ENCODE measurements at places on chromosomes 5 and 9.

- DNase-seq = no peak
Observed at GRCh38 chr9:16336833-16337232, 533.6 kb downstream of the BNC2 start.

GRCh38 chr5:158899792-158900191 is 199.9 kb downstream of the EBF1 start:
- no peak for DNase-seq

- no peak for DNase-seq
Observed at GRCh38 chr9:96084331-96084734, 208.8 kb downstream of the ERCC6L2 start.

DNA sequence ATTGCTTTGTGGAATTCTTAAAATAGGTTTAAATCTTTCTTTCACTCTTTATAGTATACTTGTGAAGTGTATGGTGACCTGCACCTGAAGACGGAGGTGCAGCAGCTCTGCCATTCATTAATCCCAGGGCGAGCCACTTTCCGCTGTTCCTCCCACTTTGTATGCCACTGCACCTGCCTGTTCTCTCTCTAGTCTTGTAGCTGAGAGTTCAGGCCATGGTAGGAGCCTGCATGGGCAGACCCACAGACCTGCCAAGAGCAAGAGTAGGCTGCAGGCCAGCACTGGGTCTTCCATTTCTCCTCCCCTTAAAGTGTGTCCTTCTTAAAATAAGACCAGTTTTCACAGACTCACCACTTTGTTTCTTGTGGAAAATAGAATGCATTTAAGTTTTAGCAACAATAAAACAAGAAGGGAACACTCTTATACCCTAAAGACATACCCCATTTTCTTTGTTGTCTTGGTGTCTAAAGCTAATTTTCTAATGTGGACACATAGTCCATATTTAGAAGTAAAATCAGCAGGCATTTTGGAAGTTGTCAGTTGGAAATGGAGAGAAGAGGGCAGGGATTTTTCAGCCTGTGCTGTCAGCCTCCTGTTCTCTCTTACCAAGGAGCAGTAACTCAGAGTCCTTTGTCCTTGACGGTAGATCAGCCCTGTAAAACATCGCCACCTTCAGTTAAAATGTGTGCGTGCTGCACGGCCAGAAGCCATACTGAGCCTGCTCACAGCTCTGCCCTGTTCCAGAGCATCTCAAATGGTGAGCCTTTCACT is 103.2 kb downstream of the SNCAIP start:
- DNase-seq = no peak

DNA sequence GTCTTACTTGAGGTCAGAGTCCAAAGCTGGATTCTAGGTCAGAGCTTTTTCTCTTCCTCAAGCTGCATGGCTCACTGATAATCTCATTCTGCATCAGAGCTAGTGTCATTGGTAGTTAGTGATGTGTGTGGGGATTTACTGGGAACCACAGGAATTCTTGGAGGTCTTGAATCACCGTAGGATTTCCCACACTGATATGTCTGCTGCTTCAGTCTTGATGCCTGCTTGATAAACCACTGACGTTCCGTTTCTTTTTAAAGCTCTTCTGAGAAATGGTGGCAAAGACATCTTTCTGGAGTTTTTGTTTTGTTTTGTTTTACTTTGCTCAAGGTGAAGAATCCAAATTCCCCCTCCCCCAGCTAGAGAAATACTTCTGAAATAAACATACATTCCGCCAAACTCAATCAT is 1.2 kb upstream of the GARIN3 start:
- DNase-seq = no peak

DNA sequence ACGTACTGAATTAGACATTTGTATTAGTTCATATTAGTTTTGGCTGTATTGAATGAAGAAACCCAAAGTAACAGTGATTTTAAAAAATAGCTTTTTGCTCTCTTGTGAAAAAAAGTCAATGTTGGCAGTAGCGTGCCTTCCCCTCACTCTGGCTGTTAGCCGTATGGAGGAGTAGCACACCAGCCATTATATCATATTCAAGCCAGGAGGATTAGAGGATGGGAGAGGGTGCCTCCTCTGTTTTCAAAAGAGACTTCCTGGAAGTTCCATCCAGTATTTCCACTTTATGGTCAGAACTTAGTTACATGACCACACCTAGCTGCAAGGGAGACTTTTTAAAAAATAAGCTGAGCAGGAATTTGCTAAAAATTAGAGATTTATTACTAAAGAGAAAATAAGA is 41.2 kb downstream of the GPR21 start:
- DNase-seq = no peak

DNA sequence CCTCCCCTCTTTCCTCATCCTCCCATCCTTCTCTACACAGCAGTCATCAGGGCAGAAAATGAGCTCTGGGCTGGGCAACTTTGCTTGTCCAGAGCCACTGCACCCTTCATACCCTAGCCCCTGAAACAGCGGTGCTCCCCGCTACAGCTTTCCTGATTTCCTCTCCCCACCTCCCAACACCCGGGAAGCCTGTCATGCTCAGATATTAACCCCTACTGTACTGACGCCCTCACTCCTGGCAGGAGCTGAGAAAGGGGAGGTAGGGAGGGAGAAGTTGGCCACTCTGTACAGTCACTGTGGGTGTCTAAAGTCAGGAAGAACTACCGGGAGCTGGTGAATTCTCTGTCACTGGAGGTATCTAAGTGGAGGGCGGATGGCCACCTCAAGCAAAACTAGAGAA is 782 bp downstream of the CAMK2A start:
- no peak for DNase-seq

GRCh38 chr5:142828797-142829535 is 58.8 kb downstream of the ARHGAP26 start:
- no peak for DNase-seq

DNA sequence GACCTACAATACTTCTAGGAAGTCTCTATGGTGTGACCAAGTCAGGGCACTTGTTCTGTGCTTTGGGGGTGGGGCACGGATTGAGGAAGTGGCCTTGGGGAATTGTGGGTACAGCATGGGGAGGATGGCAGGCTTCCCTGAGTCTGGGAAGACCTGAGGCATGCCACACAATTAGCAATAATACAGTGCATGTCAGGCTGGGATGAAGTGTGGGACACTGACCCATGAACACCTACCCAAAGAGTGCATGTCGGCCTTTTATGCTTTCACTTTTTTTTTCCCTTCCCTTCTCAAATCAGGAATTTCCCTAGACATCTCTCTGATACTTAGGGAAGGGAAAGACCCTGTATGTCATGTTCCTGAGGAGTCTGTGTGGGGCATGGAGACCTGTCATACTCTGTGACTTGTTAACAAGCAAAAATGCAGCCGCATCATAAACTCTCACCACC is 146.4 kb downstream of the PALM2AKAP2 start:
- DNase-seq = no peak

- DNase-seq = no peak
Observed at GRCh38 chr5:62741761-62742160, 163.1 kb downstream of the LRRC70 start.

- no peak for DNase-seq
Observed at GRCh38 chr5:7789567-7789966, 61.4 kb downstream of the CFAP90 start.

DNA sequence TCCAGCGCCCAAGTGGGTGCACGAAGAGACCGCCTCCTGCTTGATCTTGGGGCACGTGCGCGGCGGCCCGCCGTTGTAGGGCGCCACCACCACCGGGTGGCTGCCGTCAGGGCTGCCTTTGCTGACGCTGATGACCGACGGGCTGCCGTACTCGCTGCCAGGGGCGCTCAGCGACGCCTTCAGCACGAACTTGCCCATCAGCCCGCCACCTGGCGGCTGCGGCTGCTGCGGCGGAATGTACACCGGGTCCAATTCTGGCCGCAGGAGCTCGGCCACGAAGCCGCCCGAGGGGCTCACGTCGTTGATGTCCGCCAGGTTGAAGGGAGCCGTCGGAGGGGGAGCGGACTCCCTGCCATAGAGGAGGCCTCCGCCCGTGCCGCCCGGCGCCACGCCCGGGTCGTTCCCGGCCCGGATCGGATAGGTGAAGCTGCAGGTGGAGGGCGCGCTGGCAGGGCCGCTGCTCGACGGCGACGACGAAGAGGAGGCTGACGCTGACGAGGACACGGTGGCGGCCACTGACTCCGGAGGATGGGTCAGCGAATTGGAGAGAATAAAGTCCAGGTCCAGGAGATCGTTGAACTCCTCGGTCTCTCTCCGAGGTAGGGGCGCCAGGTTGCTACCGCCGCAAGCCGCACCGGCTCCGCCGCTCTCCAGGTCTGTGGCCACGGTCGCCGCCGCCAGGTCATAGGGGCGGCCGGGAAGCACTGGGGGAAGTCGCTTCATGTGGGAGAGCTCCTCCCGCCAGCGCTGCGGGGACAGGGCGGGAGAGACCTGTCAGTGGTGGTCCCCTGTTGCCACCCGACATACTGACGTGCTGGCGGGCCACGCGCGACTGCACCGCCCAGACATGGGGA is 1.8 kb downstream of the KLF4 start:
- no peak for DNase-seq

GRCh38 chr5:154498994-154499393 is 21.0 kb upstream of the HAND1 start:
- DNase-seq = no peak

DNA sequence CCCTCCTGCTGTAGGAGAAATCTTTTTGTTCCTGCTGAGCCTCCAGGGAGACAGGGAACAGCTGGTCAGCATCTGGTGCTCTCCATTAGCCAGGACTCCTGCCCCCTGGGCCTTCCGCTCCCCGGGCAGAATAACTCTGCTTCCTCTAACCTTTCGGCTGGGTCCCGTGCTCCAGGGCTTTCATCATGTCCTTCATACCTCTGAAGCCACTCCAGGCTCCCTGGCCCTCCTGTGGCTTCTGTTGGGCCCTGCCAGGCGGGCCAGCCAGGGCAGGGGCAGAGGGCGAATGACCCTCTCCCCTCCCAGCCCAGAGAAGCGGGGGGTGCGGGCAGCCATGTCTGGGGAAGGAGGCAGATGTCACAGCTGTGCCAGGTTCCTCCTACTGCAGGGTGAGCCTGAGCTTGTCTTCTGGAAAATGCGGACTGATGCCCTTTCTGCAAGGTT is 81.7 kb upstream of the LMX1B start:
- no peak for DNase-seq

DNA sequence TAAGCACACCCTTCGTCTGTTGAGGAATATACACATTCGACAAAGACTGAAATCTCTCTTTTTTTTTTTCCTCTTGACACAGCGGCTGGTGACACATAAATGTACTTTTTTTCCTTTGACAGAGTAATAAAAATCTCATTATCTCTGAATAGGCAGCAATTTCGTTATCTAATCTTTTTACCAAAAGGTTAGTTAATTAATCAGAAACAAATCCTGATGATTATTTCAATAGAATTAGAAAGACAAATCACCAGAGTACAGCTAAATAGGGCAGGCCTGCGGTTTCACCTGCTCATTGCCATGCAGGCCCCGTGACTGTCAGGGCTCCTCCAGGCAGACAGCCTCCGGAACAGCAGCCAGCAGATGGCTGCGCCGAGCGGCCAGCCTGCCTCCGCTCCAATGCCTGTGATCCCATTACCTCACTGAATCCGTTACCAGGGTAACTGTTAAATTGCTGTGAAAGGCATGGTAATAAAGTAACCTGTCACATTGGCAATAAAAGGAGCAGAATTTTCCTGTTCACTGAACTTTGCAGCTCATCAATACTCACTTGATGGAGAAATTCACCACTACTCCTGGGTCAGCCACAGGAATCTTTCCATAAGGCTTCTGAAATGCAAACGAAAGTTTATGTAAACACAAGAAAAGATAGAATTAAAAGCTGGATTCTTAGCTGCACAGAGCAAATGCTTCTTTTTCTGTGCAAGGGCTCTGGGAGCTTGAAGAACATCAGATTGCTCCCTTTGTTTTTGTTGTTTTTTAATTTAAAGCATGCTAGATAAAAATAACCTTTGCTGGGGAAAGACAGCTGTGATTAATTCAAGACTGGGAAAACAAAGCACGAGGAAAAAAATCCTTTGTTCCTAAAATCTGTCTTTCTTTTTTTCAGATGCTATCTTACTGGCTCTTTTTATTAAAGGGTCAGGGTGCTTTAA is 666.4 kb upstream of the ZNF608 start:
- DNase-seq = no peak

- no peak for DNase-seq
Observed at GRCh38 chr9:125586172-125586511, 120.9 kb downstream of the MAPKAP1 start.

- no peak for DNase-seq
Observed at GRCh38 chr5:112929336-112930081, 7.5 kb upstream of the REEP5 start.

DNA sequence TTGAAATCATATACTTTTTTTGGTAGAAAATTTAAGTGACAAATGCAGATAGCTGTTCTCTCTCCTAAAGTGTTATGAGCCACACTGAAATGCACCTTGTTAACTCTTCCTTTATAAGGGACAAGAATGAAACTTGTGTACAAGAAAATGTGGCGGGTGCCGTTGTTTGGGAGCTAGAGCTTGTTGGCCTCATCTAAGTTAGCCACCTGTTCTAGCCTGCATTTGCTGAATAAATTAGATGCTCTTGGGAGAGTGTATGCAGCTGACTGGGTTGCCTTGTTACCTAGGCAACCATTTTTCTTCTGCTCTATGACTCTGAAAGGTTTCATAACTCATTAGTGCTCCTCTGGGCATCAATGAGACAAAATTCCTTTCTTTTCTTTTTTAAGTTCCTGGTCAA is 174.3 kb downstream of the TAF11L14 start:
- no peak for DNase-seq

GRCh38 chr5:14724633-14725032 is 60.1 kb downstream of the OTULIN start:
- DNase-seq = no peak

GRCh38 chr9:6354072-6354686 is 26.0 kb downstream of the TPD52L3 start:
- no peak for DNase-seq

- DNase-seq = no peak
Observed at GRCh38 chr5:36239370-36240293, 2.1 kb downstream of the NADK2 start.

GRCh38 chr9:21607576-21607975 is 125.5 kb upstream of the IFNE start:
- no peak for DNase-seq

Measured in activated CD8-positive, alpha-beta memory T cell treated with anti-CD3 and anti-CD28 coated beads for 24 hours (primary cell).